Renal cortex interstitium (tissue), 15 donors: ENCODE measurements at places on chromosomes 7 and 10. TPM values are rescaled to one million over a fixed set of nuclear protein-coding genes. Genes with fewer than 3 reads are reported as not detected.

Gene SFTPA1
- polyA plus RNA-seq: not detected

Gene OR9A2
- not detected for polyA plus RNA-seq

- DNase-seq: no peak
Observed at GRCh38 chr7:584122-584465, 64.4 kb upstream of the PDGFA start.

- no peak for DNase-seq
Observed at GRCh38 chr7:47329320-47329926, 252.5 kb downstream of the TNS3 start.

GRCh38 chr7:63113713-63114285 lies 884.9 kb upstream of the ZNF722 start:
- no peak for DNase-seq

DNA sequence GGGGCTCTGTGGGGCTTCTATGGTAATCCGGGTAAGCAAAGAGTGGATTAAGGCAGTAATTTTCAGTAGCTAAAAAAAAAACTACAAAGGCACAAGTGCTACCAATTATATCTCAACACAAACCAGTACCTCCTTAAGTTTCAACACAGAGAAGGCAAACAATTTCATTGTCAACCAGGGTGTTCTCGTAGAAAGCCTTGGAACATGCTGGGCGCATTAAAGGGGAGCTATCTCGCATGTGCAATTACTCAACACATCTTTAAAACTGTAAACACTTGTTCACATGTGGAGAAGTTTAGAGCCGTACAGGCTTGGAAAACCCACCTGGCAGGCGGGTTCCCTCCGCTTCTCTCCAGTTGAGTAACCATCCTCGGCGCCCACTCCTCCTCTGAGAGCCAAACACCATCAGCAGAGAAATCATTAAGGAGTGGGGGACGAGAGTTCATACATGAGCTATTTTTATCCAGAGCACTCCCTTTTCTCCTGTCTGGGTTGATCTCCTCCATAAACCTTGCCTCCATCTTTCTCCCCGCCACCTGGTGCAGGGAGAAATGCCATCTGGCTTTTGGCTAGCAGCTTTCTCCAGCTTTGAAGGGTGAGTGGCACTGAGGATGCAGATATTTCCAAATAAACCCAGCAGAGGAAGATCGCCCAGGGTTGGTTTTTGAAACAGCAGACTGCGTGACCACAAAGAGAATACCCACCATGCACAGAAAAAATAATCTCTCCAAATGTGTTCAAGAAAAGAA lies 287.1 kb downstream of the WDR11 start:
- no peak for DNase-seq

- no peak for DNase-seq
Observed at GRCh38 chr7:985915-986741, 3.1 kb downstream of the CYP2W1 start.

GRCh38 chr10:53667063-53667462 lies 894.5 kb upstream of the MBL2 start:
- DNase-seq: no peak

- no peak for DNase-seq
Observed at GRCh38 chr10:102291221-102291905, 46.0 kb downstream of the GBF1 start.

DNA sequence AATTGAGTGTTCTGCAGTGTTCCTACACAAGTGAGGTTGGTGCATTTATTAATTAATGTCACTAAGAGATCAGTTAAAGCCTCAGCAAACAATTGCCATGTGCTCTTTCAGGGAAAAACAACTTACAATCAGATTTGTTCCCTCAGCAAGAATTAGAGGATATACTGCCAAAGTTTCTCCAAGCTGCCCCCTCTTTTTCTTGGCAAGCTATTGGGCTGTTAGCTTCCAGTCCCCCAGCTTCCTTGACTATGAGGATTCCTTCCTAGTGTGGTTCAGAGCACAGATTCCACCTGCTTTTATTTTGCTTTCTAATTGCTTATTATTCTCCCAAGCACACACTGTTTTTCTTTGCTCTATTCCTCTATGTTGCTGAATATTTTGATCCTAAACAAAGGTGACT lies 112.7 kb downstream of the RBM20 start:
- no peak for DNase-seq

DNA sequence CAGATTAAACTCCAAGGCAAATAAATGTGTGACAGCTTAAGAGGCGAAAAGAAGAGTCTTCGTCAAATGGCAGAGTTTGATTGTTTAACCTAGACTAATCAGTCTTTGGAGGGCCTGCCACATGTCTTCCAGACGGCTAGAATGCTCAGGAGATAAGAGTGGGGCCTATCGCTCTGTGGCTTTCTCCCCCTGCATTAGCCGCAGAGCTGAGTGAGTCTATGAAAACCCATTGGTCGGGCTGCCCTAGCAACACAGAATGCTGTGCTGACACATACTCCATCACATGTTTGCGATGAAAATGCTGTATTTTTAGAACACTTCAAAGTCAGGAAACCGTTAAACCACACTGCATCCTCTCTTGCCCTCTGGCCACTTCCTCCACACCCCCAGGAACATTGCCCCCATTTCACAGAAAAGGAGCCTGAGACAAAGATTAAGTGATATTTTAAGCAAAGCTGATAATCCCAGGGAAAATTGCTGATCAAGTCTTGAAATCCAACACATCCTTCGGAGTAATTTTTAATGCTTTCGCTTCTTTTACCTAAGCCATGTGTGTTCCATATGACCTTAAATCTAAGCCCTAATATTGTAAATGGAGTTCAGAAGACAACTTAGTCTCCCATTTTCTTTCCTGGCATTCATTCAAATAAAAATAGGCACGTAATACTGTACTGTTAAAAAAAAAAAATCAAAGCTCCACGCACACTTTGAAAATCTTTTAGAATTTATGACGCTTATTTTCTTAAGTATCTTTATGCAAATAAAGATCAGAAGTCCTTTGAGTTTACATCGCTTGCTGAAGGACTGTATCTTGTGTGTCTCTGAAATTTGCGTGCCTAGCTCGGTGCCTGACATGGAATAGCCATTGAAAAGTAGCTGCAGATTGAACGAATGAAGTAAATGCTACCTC lies 161.2 kb downstream of the CELF2 start:
- DNase-seq: no peak
